ENCODE measurements at places on chromosomes 12 and 14.

DNA sequence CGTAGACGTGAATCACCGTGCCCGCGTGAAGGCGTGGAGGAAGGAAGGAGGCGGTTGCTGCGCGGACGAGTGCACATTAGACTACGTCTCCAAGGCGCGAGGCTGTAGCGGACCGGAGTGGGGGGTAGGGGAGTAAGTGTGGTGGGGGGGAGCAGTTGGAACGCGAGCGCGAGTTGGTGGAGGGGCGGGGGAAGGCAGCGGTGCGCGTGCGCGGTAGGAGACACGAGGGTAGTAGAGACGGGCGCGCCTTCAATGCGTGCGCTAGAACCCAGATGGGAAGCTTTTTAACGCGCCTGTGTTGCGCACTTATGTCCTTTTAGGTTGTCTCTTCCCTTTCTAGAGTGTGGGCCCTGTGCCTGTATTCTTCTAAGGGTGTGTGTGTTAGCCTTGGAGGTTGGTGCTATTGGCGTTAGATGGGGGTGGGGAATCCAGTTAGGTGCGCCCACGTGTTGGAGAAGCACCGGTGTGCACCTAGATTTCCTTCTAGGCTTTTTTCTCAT is 604 bp downstream of the EIF4B start:
- no peak for DNase-seq

DNA sequence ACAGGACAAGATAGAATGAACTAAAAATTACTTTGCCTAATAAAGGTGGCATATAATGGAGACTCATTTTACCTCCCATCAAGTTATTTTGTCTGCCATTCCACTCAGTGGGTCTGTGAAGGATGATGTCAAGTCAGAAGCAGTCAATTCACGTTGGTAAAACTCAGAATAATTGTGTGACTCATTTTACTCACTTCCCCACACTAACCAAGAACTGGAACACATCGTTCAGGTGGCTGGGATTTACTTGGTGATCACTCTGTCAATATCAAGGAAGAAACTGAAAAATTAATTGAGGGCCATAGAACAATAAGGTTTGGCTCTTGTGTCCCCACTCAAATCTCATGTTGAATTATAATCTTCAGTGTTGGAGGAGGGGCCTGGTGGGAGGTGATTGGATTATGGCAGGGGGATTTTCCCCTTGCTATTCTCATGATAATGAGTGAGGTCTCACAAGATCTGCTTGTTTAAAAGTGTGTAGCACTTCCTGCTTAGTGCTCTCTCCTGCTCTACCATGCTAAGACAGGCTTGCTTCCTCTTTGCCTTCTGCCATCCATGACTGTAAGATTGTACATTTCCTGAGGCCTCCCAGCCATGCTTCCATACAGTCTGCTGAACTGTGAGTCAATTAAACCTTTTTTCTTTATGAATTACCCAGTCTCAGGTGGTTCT is 35.7 kb upstream of the GTF2A1 start:
- no peak for DNase-seq

DNA sequence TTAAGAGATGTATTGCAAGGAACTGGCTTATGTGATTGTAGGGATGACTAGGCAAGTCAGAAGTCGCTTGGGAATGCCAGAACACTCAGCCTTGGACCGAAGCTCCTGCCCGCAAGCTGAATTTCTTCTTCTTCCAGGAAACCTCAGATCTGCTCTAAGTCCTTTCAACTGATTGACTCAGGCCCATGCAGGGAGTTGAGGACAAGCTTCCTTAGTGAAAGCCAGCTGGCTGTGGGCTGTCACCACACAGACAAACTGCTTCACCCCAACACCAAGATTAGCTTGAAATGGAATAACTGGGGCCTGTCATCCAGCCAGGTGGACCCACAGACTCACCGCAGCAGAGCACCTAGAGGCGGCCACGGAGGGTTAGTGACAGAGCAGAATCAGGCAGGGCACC is 24.7 kb downstream of the BDKRB2 start:
- no peak for DNase-seq

DNA sequence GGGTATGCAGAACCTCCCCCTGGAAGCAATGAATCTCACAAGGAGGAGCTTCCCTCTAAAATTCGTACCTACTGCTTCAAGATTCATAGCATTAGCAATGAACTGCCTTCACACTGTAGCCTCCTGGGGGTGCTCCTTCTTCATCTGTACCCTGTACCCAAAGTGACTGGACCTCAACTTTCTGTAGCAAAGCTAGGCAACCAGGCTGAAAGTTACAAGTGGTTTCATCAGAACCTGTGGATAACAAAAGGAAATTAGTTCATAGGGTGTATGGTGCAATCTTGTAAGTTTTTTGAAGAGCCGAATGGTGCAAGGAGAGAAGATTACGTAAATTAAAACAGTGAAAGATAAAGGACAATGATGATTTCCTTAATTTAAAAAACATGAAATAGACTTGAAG is 1541.7 kb upstream of the FLRT2 start:
- DNase-seq: no peak

DNA sequence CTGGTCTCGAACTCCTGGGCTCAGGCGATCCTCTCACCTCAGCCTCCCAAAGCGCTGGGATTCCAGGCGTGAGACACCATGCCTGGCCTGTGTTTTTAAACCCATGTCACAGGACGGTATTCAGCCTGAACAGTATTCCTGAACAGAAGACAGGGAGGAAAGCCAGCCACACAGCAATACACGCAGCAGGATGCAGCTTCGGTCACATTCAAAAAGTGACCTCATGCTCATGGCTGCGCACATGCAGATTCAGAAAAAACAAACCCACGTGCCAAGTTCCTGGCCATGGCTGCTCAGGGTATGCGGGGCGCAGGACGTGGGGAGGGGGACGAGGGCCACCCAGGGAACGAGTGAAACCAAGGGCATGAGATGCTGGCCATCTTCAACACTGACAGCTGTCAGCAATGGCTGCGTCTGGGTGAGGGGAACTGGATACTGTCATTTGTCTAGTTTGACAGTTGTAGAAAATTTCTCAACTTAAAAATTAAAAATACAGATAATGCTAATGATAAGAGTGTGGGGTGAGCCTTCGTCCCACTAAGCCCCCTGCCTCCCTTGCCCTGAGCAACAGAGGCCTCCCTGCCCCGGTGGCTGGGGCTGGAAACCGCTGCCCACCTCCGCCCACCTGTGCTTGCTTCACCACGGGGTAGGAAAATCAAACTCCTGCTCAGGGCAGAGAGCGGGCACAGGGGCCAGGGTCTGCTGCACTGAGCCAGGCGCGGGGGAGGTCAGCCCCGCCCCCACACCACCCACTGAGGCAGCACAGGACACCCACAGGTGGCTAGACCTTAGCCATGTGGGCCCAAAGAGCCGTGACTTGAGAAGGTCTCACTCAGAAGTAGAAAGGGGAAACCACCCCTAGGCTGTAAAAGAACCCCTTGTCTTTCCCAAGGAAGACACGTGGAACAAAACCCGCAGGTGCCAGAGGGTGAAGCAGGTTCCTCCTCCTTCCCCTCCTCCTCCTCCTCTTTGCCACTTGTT is 84.2 kb downstream of the SCARB1 start:
- DNase-seq: no peak

DNA sequence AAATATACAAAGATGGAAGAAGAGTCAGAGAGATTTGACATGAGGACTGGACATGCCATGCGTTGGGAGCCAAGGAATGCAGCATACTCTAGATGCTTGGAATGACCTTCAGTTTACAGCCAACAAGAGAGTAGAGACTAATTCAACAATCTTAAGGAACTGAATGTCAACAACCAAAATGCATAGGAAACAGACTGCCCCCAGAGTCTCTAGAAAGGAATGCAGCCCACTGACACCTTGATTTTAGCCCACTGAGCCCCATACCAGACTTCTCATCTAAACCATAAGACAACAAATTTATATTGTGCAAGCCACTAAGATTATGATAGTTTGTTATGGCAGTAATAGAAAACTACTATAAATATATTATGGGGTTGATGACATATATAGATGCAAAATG is 611.2 kb downstream of the RPS29 start:
- no peak for DNase-seq

- no peak for DNase-seq
Observed at GRCh38 chr14:24508155-24508840, at the start of gene CMA1. CMA1 (minus strand) TSS chr14:24508265; CDS start chr14:24508235, 30 bp downstream.

- DNase-seq: no peak
Observed at GRCh38 chr12:120855823-120856588, 48.2 kb downstream of the SPPL3 start.

DNA sequence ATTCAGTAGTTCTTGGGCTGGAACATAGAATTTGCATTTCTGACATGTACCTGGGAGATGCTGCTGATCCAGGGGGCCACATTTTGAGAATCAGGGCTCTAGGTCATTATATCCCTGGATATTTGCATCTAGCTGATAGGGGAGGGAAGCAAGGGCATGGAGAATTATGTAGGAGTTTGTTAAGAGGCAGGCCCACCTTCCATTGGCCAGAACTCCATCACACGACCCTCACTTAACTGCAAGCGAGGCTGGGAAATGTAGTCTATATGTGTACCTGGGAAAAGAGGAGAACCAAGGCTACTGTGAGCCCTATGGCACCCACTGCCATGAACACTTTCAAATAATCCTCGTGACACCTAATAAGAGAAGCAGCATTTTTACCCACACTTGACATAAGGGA is 657.6 kb downstream of the MED13L start:
- DNase-seq: no peak
